ENCODE measurements at places on chromosomes 7 and 10.
A peak's percentile ranks its signal among the peaks of the same experiment; 100 is the strongest.

DNA sequence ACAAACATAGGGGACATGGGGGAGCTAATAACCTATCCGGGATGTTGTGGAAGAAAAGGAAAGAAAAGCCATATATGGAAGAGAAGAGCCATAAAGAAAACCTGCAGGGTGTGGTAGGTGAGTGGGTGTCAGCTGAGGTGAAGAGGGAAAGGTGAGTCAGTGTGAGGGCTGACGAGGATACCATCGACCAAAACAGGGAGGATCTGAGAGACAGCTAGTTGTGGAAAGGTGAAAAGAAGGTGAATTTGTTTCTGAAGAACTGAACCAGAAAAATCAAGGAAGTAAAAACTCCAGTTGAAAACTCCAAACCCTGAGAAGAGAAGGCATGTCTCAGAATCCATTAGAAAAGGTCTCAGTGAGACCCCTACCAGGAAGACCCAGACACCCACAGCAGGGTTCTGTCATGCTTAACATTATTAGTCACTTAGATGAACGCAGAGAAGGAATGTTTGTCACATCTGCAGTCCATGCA is 4.1 kb downstream of the BLNK start:
- no peak for DNase-seq

GRCh38 chr7:88226886-88227516 is 7.2 kb upstream of the SRI start:
- DNase-seq: no peak

- no peak for DNase-seq
Measured at GRCh38 chr10:38174336-38174735, 80.2 kb downstream of the ZNF37A start.

- no peak for DNase-seq
Measured at GRCh38 chr10:74347522-74347921, 196.5 kb downstream of the ADK start.

GRCh38 chr10:36779238-36779846 is 346.1 kb upstream of the ANKRD30A start:
- peak; percentile 65 for DNase-seq

DNA sequence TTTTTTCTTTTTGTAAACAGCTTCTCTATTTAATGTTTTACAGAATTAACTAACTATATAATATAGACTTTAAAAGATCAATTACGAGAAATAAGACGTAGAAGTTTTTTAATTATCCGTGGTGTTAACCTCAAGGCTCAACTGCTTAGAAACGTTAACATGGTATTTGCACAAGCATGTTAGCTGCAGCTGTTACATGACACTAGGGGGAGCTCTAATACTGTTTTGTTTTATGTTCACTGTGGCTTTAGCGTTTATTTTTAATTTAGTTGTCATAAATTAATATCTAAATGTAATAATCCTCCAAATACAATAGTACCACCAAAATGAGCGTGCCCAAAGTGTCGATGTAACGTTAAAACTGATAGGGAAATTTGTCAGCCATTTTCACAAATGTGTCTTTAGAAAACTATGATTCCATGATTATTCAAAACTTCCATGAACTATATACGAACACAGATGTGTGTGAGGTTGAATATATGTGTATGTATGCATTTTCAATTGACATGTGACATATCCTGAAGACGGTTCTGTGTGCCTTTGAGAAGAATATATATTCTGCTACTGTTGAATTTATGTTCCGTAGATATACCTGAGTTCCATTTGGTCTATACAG is 828.8 kb upstream of the MBL2 start:
- DNase-seq: peak; percentile 59

GRCh38 chr7:142345811-142346210 is 88.0 kb upstream of the PRSS58 start:
- DNase-seq: no peak

DNA sequence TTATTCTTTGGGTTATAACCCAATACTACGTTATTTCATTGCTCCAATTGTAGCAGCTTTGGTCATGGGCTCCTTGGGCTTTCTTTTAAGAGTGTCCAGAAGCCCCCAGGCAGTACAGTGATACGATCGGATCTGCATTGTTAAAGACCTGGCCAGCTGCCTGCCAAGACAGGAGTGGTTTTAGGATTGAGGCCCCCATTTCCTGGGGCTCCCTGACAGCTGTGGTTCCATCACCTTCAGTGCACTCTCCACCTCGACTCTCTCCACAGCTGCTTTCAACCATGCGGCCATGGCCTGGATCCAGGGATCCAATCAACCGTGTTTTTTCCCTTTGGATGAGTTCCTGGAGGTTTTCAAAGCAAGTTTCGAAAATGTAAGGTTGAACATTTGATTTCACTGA is 123.4 kb upstream of the BTBD16 start:
- no peak for DNase-seq

DNA sequence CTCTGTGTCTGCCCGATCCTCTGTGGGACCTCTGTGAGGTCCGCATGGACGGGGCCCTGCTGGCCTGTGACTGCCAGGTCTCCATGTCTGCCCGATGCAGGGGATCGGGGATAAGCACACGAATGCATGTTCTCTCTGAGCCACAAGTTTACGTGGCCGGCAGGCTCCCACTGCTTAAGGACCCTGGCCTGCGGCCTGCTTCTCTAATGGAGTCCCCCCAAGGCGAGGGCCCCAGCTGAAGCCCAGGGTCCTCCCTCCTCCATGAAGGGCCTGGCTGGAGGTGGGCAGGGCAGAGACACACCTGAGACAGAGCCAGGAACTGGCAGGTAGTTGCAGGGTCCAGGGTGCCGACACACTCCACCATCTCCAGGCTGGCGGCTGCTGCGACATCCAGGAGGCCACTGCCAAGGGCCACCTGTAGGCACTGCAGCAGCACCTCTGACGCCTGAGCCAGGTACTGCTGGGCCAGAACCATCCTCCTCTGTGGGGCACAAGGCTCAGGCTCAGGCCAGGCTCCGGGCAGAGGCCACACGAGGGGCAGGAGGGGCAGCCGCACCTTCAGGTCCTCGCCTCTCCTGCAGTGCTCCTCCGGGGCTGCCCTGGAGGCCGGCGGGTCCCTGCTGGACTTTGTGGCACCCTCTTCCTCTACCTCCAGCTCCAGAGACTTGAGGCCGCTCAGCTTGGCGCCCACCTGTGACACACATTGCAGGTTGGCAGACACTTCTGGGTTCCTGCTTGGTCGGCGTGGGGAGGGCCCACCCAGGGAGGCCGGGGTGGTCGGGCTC is 60.9 kb upstream of the NKX6-2 start:
- no peak for DNase-seq

- DNase-seq: no peak
Measured at GRCh38 chr7:134959810-134960209, 26.5 kb upstream of the AGBL3 start.

DNA sequence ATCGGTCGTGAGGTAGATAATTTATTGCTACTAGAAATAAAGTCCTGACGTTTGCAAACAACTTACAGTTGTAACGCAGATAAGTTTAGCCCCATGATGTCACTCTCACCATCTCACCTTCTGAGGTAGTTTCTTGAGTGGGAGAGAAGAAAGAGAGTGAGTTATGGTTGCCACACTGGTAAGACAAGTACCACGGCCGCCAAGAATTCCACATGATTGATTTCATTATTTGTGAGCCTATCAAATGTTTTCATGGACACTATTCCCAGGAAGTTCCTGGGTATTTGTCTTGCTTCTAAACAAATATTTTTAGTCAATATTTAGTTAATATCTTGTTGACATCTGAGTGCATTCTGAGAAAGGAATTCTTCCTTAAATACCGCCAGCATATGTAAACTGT is 339.4 kb upstream of the KIAA1217 start:
- DNase-seq: peak; percentile 0

DNA sequence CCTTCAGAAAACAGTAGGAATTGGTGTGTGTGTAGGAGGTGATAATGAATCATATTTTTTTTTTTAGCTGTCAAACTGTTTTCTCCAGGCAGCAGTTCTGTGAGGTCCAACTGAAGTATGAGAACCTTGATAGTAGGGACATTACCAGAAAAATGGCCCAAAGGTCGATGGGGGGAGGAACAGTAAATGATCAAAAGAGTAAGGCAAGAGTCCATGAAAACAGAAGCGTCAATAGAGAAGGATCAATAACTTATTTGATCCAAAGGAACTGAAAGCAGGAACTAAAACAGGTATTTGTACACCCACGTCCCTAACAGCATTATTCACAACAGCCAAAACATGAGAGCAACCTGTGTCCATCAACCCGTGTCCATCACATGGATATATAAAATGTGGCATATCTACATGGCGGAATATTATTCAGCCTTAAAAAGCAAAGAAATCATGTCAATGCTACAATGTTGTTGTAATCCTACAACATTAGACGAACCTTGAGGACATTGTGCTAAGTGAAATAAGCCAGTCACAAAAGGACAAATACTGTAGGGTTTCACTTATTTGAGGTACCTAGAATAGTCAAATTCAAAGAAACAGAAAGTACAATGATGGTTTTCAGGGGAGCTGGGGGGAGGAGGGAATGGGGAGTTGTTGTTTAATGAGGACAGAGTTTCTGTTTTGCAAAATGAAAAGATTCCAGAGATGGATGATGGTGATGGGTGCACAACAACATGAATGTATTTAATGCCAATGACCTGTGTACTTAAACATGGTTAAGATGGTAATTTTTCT is 214.0 kb upstream of the KLF14 start:
- DNase-seq: no peak

GRCh38 chr7:24778543-24779282 is 21.4 kb upstream of the GSDME start:
- peak; percentile 61 for DNase-seq

DNA sequence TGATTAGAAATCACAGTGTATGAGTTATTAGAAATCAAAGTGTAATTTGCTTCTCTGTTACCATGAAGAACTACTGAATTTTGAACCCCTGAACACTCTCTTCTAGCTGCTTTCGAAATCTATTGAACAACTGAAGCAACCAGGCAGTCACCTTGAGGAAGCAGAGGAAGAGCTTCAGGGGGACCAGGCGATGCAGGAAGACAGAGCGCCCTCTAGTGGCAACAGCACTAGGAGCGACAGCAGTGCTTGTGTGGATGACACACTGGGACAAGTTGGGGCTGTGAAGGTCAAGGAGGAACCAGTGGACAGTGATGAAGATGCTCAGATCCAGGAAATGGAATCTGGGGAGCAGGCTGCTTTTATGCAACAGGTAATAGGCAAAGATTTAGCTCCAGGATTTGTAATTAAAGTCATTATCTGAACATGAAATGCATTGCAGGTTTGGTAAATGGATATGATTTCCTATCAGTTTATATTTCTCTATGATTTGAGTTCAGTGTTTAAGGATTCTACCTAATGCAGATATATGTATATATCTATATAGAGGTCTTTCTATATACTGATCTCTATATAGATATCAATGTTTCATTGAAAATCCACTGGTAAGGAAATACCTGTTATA is 170.7 kb downstream of the HDAC9 start:
- peak; percentile 90 for DNase-seq

- peak; percentile 71 for DNase-seq
Measured at GRCh38 chr7:11343818-11344413, 370.2 kb downstream of the PHF14 start.

GRCh38 chr10:57996536-57996935 is 271.2 kb downstream of the IPMK start:
- DNase-seq: no peak

- peak; percentile 30 for DNase-seq
Measured at GRCh38 chr7:65379318-65379717, 5.7 kb downstream of the ZNF92 start.

DNA sequence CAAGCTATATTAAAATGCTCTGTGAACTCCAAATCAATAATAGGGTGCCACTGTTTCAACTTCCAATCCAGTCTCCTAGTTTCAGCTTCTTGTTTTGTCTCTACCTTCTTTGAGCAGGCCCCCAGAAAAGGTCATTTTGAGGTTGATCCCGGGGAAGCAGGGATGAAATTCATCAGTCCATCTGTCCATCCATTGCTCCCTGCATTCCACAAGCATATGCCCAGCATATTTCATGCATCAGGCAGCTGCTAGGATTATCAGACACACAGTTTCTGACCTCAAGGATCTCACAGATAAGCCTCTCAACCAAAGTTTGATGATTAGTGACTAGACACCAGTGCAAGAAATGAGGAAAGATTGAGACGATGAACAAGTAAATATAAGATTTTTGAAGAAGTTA is 186.6 kb upstream of the PDE1C start:
- peak; percentile 93 for DNase-seq

GRCh38 chr10:122548407-122549085 is 12.0 kb upstream of the DMBT1 start:
- no peak for DNase-seq

- no peak for DNase-seq
Measured at GRCh38 chr7:80781561-80781979, 137.3 kb downstream of the SEMA3C start.

DNA sequence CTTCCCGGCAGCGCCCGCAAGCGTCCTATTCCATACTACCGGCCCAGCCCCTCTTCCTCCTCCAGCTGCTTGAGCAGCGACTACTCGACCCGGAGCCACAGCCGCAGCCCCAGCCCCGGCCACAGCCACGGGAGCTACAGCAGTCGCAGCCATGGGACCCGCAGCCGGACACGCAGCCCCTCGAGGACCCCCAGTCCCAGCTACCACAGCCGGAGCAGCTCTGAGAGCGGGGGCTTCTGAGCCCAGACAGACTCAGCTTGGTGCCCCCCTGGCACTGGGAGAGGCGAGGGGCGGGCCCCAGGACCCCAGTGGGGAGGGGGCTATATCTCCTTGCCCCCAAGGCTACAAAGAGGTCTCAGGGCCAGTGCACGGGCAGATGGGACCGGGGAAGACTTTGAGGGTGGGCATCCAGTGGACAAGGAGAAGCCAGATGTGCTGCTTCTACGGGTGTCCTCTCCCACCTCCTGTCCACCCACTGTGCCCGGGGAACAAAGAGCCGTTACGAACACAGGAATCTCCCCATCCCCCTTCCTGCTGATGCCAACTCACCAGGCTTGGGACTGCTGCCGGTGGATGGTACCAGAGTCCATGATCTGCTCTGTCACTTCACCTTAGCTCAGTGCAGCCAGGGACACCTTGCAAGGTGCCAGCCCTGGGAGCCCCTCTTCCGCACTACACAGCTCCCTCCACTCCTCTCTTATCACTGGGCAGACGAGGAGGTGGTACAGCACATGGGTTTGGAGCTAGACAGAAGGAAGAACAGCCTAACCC is 16.7 kb upstream of the HSPB1 start:
- no peak for DNase-seq

DNA sequence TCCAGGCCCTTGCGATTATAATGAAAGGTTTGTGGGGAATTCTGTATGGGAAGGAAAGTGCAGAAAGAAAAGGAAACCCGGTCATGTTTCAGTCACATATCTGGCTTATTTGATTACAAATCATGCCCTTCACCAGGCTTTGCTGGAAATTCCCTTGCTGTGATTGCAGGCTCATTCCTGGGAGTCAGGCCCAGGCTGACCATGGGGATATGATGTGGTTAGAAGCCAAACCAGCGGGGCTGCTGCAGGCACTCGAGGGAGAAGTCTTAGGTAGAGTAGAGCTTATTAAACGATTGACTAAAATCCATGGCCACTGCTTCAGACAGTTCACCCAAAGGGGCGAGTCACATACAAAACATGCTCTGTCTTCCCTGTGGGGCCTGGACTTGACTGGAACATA is 16.2 kb downstream of the PKD1L1 start:
- DNase-seq: no peak

DNA sequence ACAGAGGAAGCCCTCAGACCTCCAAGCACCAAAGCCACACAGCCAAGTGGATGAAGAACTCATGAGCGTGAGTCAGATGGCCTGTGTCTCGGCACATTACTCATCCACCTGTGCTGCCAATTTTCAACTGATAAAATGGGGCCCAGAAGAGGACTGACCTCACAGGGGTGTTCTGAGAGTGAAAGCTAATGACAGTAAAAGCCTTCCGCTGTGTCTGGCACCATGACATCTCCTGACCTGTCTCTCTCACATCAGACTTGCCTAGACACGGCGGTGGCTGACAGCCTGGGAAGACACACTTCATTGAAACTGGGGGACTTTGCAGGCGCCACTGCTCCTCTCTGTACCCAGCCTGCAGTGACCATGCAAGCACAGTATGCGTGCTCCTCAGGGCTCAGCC is 8.3 kb upstream of the SLC18A3 start:
- no peak for DNase-seq

All from NCI-H82 (cell line).